ENCODE measurements at places on chromosomes 2 and 18.

- DNase-seq, result no peak
Observed at GRCh38 chr18:9952633-9953416, 39.0 kb downstream of the VAPA start.

DNA sequence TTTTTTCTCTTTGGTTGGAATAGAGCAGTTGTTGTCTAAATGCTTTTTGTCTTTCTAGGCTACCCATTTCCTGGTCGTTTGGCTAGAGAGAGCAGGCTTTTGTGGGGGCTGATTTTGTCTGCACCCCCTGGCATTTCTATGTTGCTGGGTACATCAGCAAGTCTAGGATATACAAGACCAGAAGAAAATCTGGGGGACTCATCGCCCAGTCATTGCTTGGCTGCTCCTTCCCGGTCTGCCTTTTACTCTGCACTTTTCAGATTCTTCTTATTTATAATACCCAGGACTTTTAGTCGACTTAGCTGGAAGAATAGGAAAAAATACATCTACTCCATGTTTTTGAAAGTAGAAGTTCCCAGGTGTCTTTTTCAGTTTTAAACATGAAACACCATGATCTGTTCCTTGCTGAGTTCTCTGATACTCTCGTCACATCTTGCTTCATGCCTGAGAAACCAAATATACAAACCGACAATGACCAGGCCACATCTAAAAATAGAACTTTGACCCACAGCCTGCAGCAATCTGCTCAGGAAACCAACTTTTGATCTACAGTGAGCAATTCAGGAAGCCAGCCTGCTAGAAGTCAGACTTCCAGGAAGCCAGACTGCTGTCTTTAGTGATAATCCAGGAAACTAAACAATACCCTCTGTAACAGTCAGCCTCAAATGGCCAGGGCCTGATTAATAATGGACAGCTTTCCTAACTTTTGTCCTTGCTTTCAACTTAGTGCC, 163.8 kb upstream of the MEX3C start:
- no peak for DNase-seq

DNA sequence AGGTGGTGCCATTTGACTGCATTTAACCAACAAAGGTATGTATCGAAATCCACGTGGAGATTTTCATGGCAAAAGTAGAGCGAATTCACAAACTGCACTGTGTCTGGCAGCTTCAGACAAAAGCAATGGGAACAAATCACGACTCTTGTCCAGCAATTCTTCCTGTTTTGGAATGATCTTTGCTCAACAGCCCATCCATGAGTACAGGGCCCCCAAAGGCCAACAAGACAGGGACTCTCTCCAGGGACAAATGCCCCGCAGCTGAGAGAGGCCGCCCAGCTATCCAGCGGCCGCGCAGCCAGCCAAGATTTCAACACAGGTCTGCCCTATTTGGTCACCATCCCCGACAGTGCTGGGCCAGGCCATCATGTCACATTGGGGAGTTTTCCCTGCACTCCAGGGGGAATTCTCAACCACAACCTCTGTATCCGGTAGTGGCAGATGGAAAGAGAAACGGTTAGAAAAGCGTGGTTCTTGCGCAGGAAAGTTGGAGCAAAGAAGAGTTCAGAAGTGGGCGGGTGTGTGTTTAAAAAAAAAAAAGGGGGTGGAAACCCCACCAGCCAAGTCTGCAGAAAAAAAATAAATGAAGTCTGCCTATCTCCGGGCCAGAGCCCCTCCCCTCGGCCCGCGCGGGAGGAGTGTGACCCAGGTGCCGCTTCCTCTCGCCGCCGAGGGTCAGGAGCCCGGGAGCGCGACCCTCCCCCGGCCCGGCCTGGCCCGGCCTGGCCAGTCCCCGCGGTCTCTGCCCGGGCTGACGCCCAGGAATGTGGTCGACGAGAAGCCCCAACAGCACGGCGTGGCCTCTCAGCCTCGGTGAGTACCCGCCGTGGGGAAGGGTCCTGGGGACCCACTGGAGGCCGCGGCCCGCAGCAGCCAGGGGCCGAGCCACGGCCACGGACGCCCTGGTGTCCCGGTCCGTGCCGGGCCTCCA, at the start of gene GYPC:
TSS of gene GYPC (plus strand) at position 659 of the 931 bp plus-strand sequence. CDS start at position 765, 106 bp downstream.
- no peak for DNase-seq

GRCh38 chr18:59140302-59140885, 710 bp downstream of the SEC11C start:
- DNase-seq, result no peak

GRCh38 chr2:41709702-41710599, 337.9 kb upstream of the PKDCC start:
- no peak for DNase-seq

DNA sequence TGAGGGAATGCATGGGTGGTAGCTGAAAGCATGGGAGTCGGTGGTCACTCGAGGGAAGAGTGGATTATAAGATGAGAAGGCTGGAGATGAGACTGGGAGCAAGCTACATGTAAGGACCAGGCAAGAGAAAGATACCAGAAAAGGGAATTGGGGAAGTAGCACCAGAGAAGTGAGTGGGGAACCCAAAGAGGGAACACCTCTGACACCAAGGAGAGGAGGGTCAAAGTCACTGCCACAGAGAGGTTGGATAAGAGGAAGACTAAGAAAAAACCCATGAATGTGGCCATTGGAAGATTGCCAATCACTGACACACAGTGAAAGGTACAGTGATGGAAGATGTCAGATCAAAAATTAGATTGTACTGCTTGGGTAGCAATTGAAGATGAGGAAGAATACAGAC, 473.9 kb downstream of the BCL11A start:
- no peak for DNase-seq

GRCh38 chr18:57095884-57096283, 51.0 kb upstream of the BOD1L2 start:
- no peak for DNase-seq

DNA sequence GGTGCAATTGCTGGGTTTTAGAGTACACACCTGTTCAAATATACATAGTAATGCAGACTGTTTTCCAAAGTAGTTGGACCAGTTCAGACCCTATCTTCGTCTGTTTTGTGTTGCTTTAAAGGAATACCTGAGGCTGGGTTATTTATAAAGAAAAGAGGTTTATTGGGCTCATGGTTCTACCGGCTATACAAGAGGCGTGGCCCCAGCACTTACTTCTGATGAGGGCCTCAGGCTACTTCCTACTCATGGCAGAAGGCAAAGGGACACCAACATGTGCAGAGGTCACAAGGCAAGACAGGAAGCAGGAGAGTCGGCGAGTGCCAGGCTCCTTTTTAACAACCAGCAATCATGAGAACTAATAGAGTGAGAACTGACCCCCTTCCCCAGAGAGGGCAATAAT, 21.9 kb upstream of the EMILIN2 start:
- DNase-seq, result no peak
